ENCODE measurements at places on chromosomes 6 and 20.

- no peak for DNase-seq
Observed at GRCh38 chr20:17533396-17533795, 2.2 kb upstream of the BFSP1 start.

DNA sequence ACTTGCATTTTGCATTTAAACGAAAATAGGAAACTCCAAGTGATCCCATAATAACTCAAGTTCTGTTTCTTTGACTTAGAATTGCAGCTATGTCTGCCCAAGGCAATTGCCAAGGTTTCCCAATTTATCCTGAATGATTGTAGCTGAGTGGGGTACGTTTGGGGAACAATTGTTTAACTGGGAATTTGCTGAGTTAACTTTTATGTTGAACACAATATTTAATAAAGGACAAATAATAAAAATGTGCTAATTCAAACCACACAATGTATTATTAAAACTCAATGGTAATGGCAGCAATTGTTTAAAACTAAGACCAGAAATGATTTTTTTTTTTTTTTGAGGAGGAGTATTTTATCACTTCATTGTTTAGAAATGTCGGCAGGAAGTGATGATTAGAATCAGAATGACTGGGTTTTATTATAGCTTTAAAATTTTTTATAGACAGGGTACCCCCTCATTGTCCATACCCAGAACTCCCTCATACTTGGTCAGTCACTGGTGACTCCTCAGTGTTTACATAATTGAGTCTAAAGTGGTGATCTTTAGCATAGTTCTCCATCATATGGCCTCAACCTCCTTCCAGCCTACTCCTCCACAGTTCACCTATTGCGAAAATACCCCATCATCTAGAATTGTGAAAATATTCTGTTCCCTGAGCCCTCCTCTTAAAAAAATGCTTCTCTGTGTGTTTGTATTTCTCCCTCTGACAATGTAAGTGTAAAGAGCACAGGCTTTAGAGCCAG is 389.2 kb upstream of the CITED2 start:
- no peak for DNase-seq

GRCh38 chr6:79119217-79119616 is 41.2 kb upstream of the PHIP start:
- no peak for DNase-seq

DNA sequence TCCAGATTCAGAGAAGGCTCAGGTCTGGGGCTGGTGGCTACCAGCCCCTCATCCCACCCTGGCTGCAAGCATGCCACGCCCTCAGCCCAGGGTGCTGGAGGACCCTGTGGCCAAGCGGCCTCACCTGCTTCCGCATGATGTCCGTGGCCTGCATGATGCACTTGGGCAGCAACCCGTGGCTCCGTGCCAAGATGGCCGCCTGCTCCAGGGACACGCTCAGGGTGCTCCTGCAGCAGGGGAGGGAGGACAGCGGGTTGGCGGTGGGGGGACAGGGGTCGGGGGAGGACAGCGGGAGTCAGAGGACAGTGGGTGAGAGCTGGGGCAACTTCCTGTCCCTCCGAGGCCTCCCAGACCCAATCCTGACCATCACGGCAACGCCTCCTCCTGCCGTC is 200.1 kb downstream of the PREX1 start:
- no peak for DNase-seq

DNA sequence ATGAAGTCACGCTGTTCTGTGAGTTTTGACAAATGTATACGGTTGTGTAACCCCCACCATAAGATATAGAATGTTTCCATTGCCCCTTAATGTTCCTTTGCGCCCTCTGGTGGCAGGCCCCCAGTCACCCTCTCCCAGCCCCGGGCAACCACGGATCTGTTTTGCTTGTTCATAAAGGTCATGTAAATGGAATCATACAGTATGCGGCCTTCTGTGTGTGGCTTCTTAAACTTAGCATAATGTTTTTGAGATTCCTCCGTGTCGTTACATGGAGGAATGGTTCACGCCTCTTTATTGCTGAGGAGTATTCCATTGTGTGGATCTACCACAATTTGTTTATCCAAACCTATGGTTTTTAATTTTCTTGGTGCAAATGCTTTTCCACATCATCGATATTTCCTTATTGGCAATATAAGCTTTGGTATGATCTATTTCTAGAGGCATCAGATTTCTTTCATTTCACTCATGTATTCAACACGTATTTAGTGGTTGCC is 28.4 kb downstream of the LYRM2 start:
- DNase-seq: no peak

DNA sequence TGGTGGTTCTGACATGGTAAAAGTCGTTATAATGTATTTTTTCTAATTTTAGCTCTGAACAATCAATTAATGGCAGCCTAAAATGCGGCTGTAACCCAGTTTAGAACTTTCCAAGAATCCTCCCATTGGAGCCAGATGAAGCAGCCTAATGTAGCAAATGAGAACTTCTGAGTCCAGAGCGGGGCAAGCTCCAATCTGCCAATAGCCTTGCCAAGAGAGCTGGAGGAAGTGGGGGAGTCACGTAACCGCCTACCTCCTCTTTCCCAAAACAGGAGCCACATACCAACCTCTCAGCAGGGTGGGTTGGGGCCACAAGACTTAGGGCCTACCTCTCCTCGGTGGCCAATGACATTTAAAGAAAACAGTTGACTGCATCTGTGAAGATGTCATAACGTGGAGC is 230.6 kb downstream of the SOD2 start:
- no peak for DNase-seq

DNA sequence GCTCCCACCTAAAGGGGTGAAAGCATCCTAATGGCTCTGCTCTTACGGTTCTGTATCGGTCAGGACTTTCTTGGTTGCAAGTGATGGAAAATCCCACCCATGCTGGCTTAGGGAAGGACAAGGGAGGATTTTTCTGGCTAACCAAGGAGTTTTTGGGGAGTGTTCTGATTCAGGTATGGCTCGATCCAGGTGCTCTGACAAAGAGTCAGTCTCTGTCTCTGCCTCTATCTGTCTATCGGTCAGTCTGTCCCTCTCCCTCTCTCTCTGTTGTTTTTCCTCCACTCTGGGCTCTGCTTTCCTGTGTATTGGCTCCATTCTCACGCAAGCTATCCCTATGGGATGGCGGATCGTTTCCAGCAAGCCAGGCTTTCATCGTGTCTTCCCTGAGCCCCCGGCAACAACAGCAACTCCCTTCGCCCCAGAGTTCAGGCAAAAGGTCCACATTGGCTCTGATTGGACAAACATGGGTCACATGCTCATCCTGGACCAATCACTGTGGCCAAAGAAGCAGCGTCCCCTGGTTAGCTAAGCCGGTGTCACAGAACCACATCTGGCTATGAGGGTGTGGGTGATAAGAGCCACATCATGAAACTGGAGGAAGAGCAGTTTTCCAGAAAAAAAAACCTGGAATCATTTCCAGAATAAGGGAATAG is 160.3 kb downstream of the BMP7 start:
- no peak for DNase-seq

DNA sequence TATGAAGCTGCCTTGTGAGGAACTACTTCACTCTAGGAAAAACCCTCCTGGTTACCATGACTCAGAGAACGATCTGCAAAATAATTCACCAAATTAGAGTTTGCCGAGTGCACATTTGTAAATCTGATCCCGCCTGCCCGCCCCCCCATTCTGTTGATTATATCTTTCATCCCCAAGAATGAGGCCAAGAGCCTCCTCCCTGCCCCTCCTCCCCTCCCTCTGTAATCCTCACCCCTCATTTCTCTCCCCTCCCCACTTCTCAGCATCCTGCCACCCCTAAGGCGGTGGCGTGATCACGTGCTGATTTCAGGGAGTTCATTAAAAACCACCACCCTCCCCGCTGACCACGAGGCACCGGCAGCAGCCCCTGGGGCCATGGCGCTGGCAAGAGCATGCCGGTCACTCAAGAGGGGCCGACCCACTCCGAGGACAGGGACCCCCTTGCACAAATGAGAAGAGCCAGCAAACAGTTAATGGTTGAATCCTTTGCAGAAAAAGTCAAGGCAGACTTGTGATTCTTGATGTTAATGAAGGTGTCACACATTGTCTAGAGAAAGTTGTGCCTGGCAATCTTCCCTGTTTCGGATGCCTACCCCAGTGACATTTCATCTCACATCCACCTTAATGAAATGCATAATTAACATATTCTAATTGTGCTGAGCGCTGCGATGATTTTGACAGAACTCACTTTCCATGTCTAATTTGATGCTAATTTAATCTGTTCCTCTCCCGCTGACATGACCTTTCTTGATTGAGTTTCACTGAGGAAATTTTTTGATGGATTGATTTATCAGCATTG is 247.9 kb downstream of the ZNF217 start:
- DNase-seq: no peak

DNA sequence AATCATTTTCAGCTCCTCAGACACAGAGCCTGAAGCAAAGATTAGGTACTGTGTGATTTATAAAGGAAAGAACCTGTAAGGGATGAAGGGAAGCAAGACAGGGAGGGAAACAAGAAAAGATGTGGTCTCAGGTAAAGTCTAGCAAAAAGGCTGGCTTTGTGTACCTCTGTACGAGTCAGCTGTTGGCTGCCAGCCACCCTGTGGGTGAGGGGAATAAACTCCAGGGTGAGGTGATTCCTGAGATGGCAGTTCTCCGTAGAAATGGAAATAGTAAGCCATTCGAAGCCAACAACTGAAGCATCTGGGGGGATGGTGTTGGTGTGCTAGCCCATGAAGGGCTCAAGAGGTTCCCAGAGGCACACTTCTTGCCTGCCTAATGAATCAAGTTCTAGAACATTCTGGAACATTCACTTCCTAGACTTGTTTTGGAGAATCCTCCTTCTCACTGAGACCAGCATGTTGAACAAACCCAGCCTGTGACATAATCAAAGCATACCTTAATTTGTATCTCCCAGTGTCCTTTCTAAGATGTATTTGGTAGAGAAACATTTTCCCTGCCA is 10.6 kb upstream of the TTPAL start:
- no peak for DNase-seq

GRCh38 chr6:170181338-170181690 is 109.6 kb downstream of the DLL1 start:
- no peak for DNase-seq

DNA sequence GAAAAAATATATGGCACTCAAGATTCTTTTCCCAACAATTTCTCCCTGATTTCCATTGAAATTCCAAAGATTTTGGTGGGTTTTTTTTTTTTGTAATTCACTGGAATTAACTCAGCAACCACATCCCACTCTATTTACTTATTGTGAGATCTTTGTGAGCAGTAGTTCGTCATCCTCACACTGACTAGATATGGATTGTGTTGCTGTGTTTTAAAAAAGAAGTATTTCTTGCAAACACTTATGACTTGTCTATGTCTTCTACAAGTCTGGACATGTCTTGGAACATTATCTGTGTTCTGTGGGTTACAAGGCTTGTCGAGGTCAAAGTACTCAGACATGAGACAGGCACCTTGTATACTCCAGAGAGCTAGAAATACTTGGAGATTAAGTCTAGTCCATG is 7.3 kb upstream of the TENT5A start:
- DNase-seq: no peak

- no peak for DNase-seq
Observed at GRCh38 chr6:24980507-24981385, 45.0 kb upstream of the RIPOR2 start.

GRCh38 chr6:149080511-149080910 is 237.0 kb upstream of the TAB2 start:
- no peak for DNase-seq

- DNase-seq: no peak
Observed at GRCh38 chr6:36268478-36269275, 1.2 kb upstream of the PNPLA1 start.

DNA sequence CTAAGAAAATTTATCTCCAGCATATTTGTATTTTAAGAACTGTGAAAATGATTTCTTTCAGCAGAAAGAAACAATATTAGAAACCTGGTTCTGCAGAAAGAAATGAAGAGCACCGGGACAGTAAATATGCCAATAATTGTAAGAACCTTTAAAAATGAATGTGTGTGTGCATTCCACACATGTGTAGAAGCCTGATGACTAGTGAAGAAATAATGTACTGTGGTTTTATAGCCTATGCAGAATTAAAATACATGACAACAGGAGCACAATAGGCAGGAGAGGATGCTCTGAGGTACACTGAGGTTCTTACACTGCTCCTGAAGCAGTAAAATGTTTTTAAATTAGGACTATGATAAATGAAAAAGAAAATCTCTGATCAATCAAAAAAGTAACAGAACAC is 48.9 kb downstream of the SNX14 start:
- DNase-seq: no peak

DNA sequence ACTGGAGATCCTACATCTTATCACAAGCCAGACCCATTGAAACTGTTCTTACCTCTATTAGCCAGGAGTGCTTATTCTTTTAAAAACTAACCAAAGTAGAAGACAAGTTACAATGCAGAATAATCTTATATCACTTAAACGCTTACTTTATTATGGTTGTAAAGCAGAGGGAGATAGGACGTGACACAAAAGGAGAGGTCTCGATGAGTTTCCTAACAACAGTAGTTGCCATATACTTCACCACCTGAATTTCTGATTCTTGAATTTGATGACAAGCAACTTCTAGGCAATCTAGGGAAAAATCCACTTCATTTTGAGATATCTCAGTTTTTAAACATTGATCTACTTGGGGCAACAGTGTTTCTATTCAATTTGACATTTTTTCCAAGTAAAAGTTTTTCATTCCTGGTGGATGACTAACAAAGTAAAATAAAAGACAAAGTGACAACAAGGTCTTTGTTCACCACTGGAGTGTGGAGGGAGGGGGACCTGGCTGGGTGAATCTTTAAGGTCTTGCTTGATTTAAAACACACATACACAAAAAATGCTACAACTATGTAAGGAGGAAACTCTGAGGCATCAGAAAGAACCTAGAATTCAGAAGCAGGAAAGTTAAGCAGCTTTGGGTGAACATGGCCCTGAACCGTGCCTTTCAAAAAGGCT is 110.9 kb downstream of the SMLR1 start:
- no peak for DNase-seq

DNA sequence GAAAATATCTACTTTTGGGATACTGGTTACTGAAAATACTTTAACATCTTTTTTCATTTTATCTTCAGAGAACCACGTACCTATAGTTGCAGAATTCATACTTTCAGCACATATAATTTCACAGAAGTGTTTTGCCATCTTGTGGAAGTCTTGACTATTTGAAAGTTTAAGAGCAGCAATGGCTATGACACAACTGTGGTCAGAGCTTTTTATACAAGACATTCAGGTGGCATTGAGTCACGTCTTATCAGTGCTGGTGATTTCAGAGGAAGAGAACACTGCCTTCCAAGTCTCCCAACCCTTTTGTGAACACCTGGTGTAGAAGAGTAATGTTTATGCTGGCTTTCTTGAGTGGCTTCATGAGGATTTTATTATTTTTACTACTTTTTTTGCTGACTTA is 171.6 kb downstream of the ARID1B start:
- DNase-seq: no peak

GRCh38 chr6:299104-299980 is 7.1 kb downstream of the DUSP22 start:
- DNase-seq: no peak

DNA sequence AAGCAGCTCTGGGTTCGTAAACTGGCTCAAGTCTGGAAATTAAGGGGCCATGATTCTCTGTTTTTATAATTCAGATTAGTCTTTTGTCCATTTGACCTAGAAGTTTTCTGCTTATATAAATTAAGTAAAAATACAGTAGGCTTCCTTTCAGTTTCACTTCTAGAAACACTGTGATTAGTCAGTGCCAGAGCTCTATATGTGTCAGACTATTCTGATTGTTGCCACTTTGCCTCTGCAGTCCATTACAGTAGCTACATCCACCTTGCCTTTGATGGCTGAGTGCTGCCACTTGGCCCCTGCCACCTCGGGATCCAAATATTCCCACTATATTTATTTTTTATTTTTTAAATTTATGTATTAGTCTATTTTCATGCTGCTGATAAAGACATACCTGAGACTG is 7.9 kb downstream of the ZC2HC1B start:
- no peak for DNase-seq

GRCh38 chr20:35342154-35342769 is 50.0 kb upstream of the FAM83C start:
- no peak for DNase-seq

Measured in D721Med (cell line).